ENCODE measurements at places on chromosomes 16 and 17. TPM values are rescaled to one million over a fixed set of nuclear protein-coding genes. Genes with fewer than 3 reads are reported as not detected.

- H3K36me3 ChIP-seq, result peaks cover 6% of the 10 kb centered on the region
- no peaks in the 10 kb centered on the region for H3K4me1 ChIP-seq
- no peak overlapping the region for H3K27ac ChIP-seq
- no peak overlapping the region for H3K4me3 ChIP-seq
Measured at GRCh38 chr17:65987988-65988387, 203.9 kb downstream of the CEP112 start.

GRCh38 chr16:75376475-75377161 lies 56.7 kb downstream of the CFDP1 start:
- no peaks in the 10 kb centered on the region for H3K27me3 ChIP-seq
- H3K4me3 ChIP-seq, result no peak overlapping the region
- H3K27ac ChIP-seq, result peak overlapping the region; percentile 80
- peaks cover 17% of the 10 kb centered on the region for H3K4me1 ChIP-seq

DNA sequence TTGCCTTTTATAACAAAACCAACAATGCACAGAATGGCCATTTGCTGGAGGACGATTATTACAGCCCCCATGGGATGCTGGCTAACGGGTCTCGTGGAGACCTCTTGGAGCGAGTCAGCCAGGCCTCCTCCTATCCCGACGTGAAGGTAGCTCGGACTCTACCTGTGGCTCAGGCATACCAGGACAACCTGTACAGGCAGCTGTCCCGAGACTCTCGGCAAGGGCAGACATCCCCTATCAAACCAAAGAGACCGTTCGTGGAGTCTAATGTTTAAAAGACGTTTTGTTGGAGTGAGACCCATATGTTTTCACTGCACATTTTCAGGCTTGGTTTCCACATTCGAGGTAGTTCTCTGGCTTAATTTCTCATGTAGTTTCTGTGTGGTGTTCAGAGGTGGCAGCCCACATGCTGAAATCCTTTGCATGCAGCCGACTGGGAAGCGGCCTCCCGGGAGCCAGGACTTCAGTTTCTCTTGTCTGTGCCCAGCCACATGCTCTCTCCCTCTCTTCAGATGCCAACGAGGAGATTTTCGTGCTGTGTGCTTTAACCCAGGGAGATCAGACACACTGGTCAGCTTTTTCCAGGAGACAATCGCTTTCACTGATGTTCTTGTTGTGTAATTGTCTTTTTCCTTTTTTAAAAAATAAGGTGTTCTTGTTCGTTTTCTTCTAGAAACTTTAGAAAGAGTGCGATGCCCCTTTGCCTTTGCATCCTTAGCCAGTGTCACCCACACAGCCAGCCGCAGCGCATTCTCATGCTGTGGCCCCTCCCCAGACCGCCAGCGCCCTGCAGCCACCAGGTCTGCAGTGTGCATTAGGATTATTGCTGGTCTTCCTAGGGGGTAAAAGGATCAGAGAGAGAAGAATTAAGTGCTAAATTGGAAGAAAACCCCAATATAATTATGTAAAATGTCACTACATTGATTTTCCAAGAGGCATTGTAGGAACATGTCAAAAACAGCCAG lies 24.1 kb downstream of the CYB561 start:
- no peaks in the 10 kb centered on the region for H3K27me3 ChIP-seq
- peaks cover 4% of the 10 kb centered on the region for H3K36me3 ChIP-seq
- H3K4me3 ChIP-seq, result no peak overlapping the region
- peaks cover 15% of the 10 kb centered on the region for H3K4me1 ChIP-seq
- DNase-seq, result no peak

- H3K27ac ChIP-seq, result peak overlapping the region; percentile 95
- peaks cover 79% of the 10 kb centered on the region for H3K4me1 ChIP-seq
- DNase-seq, result no peak
- peak overlapping the region; percentile 25 for H3K4me3 ChIP-seq
- no peaks in the 10 kb centered on the region for H3K36me3 ChIP-seq
- no peaks in the 10 kb centered on the region for H3K27me3 ChIP-seq
Measured at GRCh38 chr17:73566905-73567782, 77.1 kb downstream of the SDK2 start.

GRCh38 chr17:30517786-30518185 lies 40.6 kb downstream of the GOSR1 start:
- no peak for DNase-seq
- no peak overlapping the region for H3K27ac ChIP-seq
- H3K4me1 ChIP-seq, result no peaks in the 10 kb centered on the region
- H3K4me3 ChIP-seq, result no peak overlapping the region

- no peak for DNase-seq
- peaks cover 18% of the 10 kb centered on the region for H3K36me3 ChIP-seq
- H3K27ac ChIP-seq, result peak overlapping the region; percentile 77
Measured at GRCh38 chr17:29045734-29046472, 3.0 kb downstream of the PIPOX start.

DNA sequence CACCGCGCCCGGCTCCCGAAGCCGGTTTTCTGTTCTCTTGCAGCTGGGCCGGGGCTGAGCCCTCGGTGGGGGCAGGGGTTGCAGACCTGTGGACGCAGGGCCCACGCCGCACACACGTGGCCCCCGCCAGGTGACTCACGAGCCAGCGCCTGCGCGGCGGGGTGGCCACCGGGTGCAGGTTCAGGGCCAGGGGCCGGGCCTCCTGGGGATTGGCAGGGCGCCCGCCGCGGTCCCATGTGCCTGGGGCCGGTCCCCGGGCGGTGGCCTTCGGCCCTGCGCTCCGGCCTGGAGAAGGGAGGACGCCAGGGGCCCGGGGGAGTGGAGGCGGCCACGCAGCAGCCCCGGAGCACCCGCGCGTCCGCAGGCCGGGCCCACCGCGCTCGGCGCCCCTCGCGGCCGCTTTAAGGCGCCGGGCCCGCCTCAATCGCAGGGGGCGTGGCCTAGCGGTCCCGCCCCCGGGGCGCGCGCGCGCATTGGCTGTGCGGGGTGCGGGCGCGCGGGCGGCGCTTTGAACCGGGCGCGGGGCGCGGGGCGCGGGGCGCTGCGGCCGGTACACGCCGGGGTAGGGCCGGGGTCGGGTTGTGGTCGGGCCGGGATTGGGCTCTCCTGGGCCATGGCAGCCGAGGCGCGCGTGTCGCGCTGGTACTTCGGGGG lies at the start of gene SLC25A10:
TSS of gene SLC25A10 (plus strand) at position 471 of the 654 bp plus-strand sequence. CDS start at position 614, 143 bp downstream.
- peak within 1 kb of the TSS; percentile 83 for H3K27ac ChIP-seq
- H3K4me3 ChIP-seq, result peak within 1 kb of the TSS; percentile 92
- H3K27me3 ChIP-seq, result peaks cover 2% of the 10 kb centered on the region
- peaks cover 24% of the 10 kb centered on the region for H3K4me1 ChIP-seq

GRCh38 chr17:45117334-45117733 lies 15.0 kb downstream of the PLCD3 start:
- H3K36me3 ChIP-seq, result no peaks in the 10 kb centered on the region
- H3K27me3 ChIP-seq, result no peaks in the 10 kb centered on the region
- H3K4me3 ChIP-seq, result no peak overlapping the region

GRCh38 chr17:73128496-73128895 lies 36.0 kb upstream of the SLC39A11 start:
- peaks cover 25% of the 10 kb centered on the region for H3K4me1 ChIP-seq
- H3K36me3 ChIP-seq, result no peaks in the 10 kb centered on the region
- DNase-seq, result no peak
- no peak overlapping the region for H3K4me3 ChIP-seq
- H3K27ac ChIP-seq, result no peak overlapping the region
- no peaks in the 10 kb centered on the region for H3K27me3 ChIP-seq

- H3K27ac ChIP-seq, result no peak overlapping the region
- H3K4me3 ChIP-seq, result peak overlapping the region; percentile 55
- DNase-seq, result no peak
- peaks cover 73% of the 10 kb centered on the region for H3K4me1 ChIP-seq
Measured at GRCh38 chr17:36942631-36943125, 5.4 kb downstream of the LHX1 start.

Gene TMIGD1
- not detected for total RNA-seq

Gene SHCBP1
- total RNA-seq, result 15.7 TPM

Gene TGFB1I1
- total RNA-seq, result 4.6 TPM

Gene TBC1D3G
- not detected for total RNA-seq

Gene ZNF830
- 15.8 TPM for total RNA-seq

Gene INCA1
- 1.1 TPM for total RNA-seq

Gene SNN
- 54.2 TPM for total RNA-seq

Gene DNAI2
- 0.23 TPM for total RNA-seq

Measured in WTC11 (cell line).